ENCODE measurements at places on chromosomes 5 and 9.

DNA sequence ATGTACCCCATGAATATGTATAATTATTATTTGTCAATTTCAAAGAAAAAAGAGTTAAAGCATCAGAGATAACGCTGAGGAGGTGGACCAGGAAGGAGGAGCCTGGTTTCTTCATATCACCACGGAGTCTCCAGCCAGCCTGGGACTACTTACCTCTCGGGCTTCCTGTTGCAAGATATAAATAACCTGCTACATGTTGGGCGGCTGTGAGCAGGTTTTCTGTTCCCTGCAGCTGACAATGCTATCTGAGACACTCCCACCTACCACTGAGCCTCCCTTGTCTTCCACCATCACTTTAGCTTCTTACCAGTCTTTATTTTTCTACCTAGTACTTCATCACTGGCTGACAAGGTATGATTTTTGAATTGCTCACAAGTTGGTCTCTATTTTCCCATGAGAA lies 102.7 kb upstream of the CPEB4 start:
- DNase-seq, result no peak

GRCh38 chr5:93364378-93364777 lies 216.6 kb downstream of the NR2F1-AS1 start:
- no peak for DNase-seq

DNA sequence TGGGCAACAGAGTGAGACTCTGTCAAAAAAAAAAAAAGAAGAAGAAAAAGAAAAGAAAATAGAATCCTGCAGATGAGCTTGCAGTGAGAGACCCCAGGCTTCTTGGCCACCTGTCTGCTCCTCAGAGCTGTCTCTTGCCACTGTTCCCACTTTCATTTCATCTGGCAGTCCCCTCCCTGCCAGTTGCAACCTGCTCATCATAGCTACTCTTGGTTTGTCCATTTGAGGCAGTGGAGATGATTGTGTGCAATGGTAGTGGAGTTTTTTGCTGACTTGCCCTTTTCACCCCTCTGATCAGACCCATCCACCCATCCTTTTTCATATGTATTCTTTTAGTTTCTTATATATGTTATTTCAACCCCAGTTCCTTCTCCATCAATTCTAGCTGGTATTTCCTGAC lies 28.7 kb downstream of the ANKRD33B start:
- DNase-seq, result no peak

DNA sequence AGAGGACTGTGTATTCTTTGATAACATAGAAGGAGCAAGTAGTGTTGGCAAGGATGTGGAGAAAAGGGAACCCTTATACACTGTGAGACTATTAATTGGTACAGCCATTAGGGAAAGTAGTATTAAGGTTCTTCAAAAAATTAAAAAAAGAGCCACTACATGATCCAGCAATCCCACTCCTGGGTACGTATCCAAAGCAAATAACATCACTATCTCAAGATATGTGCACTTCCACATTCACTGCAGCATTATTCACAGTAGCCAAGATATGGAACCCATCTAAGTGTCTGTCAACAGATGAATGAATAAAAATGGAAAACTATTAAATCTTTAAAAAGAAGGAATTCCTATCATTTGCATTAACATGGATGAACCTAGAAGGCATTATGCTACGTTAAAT lies 693.2 kb upstream of the RIOK2 start:
- no peak for DNase-seq

DNA sequence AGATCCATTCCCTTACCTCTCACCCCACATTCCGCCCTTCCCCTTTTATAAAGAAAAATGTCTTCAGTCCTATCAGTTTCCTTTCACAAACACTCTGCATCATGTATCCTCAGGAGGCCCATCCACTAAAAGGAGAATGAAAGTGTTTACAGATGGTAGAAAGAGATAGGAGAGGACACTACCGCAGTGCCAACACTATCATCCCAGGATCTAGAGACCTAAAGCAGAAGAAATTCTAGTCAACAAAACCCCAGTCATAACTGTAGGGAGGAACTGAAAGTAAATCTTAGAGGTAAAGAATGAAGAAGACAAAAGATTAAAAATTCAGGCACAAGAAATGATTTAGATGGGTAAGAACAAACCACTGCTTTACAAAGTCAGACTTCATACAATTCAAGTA lies 114.1 kb downstream of the MLLT3 start:
- no peak for DNase-seq
